ENCODE measurements at places on chromosomes 6 and 20.

- no peak for DNase-seq
Measured at GRCh38 chr6:150606168-150606591, 6.5 kb downstream of the PLEKHG1 start.

DNA sequence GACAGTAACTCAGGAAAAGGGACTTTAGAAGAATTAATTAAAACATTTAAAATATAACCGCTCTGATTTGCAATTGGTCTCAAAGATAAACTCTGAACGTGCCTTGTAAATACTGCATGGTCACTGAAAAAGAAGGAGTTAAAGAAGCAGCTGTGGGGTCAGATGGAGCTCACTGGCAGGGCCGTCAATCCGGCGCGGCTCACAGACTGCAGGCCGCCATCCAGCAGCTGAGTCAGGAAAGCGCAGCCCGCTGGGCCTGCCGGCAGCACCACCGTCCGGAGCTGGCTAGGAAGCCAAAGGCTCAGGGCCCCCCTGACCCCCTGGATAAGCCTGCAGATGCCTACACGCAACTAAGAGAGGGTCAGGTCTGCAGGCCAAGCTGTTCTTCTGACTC lies 54.2 kb upstream of the FRMD1 start:
- peak; percentile 53 for DNase-seq

DNA sequence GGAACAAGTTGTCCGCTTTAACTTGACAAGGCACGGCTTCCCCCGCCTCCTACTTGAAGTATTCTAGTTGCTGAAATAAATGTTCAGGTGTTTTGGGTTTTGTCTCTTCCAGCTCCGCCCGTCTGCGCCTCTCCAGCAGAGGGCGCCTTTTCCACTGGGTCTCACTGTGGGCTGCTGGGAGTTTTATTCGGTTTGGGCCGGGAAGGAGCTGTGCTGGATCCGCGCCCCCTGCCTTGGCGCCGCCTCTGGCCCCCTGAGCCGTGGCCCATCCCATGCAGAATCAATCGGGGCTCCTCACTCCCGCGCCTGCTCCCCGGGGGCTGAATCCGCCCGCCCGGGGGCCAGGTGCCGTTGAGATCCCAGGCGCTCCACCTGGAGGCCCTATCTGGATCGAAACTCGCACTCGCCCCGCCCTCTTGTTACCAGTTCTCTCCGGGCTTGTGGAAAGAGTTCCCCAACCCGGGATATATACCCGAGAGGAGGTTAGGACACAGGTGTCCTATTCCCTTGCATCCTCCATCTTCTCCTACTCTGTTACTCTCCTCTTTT lies 51.0 kb upstream of the TCF21 start:
- DNase-seq, result peak; percentile 34

- no peak for DNase-seq
Measured at GRCh38 chr6:149499066-149499465, 14.3 kb upstream of the ZC3H12D start.

DNA sequence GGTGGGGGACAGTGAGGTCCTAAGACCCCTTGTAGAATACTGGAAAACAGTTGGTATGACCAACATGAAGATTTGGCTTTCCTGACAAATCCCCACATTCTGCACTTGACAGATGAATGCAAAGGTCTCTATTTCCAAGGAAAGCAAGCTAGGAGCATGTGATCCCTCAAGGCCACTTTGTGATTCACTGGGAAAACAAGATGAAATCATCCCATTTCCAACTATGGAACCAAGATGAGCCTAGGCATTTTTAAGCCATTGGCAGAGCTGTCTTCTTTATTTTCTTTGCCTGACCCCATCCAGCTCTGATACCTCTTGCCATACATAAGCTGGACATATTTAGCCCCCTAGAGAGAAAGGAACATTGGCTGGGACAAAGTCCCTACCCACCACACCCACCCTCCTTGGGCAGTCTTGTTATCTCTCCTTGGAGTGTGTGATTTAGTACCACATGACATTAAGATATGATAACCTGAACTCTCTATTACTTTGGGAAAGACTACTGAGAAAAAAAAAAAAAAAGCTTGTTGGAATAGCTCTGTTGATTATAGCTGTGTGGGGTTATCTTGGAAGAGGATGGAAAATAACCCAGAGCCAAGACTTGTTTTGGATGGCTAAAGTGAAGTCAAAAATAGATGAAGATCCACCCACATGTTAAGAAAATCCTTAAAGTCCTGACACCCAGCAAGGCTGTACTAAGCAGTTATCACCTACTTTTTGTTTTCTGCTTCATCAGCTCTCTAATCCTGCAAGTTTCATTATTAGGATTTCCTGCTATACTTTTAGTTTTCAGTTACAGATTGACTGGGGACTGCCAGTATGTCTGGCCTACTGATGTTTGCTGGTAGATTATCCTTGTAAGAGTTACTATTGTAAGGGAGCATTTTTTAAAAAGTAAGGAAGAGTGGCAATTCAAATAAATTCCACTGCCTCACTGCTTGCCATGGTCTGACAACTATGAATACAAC lies 90.1 kb upstream of the PREP start:
- DNase-seq, result no peak

DNA sequence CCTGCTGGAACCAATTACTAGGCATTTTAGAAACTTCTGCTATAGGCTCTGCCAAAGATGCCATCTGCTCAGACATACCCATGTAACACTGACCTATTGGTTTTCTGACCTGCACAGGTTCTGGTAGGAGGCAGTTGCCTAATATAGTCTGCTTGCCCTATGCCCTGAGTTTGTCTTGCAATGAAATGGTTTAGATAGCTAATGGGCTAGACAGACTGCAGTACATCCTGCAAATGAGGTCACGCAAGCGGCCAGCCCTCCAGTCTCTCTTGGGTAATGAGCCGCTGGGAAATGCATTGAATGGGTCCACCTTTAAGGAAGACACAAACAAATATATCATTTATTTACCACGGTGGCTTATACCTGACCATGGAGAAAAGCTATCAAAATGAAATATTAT lies 90.6 kb upstream of the B3GAT2 start:
- no peak for DNase-seq

GRCh38 chr6:19976411-19977129 lies 139.4 kb downstream of the ID4 start:
- DNase-seq, result no peak

GRCh38 chr6:142118925-142119324 lies 13.8 kb upstream of the GJE1 start:
- no peak for DNase-seq

GRCh38 chr6:127177030-127177922 lies 58.8 kb downstream of the RSPO3 start:
- DNase-seq, result no peak

- no peak for DNase-seq
Measured at GRCh38 chr6:70709826-70710225, 42.1 kb downstream of the SMAP1 start.

DNA sequence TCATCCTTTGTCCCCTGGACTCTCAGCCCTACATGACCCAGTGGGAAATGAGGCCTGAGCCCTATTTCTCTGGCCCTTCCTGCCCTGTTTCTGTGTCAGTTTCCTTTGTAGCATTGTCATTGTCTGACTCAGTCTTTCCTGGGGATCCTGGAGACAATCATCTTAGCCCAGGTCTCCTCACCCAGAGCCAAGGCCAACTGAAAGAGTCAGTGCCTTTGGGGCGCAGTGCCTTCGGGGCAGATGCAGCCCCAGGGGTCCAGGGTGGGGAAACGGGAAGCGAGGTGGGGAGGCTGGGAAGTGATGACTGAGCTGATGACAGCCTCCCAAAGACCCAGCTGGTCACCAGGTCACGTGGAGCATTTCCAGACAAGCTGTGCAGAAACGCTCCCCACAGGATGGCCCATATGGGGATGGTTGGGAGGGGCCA lies 93.3 kb upstream of the SULF2 start:
- no peak for DNase-seq

- no peak for DNase-seq
Measured at GRCh38 chr6:30615219-30615957, 1.7 kb downstream of the PPP1R10 start.

DNA sequence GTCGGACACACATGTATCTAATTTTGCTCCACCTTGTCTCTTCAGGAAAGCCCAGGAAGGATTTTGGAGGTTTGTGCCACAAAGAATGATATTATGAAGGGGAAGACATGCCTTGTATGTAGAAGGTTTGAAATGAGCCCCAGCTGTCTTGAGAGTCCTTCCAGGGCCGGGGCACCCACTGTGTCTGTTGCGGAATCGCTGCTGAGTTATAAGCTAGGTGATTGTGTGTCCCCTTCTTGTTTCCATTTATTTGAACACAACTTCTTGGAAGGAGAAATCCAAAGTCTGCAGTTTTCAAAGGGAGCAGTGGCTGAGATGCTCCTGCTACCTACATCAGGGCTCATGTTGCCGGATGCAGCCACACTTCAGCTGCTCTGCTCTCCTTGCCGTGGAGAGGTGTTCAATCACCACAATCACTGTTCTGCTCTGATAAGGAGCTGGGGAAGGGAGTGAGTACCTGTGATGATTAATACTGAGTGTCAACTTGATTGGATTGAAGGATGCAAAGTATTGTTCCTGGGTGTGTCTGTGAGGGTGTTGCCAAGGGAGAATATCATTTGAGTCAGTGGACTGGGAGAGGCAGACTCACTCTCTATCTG lies 828.6 kb downstream of the QKI start:
- DNase-seq, result no peak

Measured in nucleus accumbens (tissue), 56 donors.